Stimulated activated CD4-positive, alpha-beta T cell treated with anti-CD3 and anti-CD28 coated beads, Interleukin-1b, Interleukin-23, amount 100 ng/mL, for 1 hour (primary cell): ENCODE measurements at places on chromosomes 5 and 9.

GRCh38 chr5:114789773-114790402 is 379.8 kb downstream of the TRIM36 start:
- no peak for DNase-seq

DNA sequence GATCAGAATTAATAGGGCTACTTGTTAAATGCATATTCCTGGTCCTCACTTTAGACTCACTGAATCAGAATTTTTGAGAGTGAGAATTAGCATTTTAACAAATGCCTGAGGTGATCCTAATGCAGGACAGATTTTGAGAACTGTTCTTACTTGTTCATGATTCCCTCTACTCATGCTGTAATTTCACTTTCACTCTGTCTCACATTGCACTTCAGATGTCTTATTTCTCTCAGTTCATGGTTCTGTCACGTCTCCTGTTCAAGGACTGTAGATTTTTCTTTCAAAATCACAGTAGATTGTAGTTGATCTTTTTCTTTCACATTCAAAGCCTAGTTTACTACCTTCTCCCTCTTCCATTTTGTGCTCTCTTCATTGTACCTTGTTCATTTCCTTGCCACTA is 54.3 kb downstream of the ADGRV1 start:
- DNase-seq, result no peak

DNA sequence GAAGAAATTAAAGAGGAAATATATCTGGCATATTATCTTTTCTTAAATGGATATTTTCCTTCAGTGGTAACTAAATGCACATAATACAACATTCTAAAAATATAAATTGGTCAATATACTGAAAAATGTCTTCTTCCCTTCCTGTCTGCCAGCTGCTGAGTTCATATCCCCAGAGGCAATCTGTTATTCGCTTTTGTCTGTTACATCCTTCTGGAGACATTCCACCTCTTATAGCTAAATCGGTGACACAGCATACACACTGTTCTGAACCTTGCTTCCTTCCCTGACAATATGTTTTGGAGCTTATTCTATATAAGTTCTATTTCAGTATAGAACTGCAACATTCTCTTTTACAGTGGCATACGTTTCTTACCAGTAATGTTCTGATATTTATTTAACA is 147.8 kb downstream of the TENT4A start:
- no peak for DNase-seq

GRCh38 chr5:26727916-26728315 is 310.5 kb downstream of the CDH9 start:
- no peak for DNase-seq

DNA sequence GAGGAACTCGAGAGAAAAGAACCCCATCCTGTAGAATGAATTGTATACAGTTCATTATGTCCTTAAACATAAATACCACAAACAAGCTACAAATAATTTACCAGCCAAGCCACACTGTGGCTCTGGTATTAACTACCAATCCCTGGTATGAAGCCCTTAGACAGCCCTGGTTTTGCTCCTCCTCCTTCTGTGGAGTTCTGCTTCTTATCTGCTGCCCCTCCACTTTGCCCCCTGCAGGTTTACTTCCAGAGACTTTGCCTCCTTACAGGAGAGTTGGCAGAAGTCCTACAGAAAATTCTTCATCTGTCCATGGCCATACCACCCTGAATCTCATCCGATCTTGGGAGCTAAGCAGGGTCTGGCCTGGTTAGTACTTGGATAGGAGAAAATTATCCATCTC is 219.8 kb downstream of the ACTL7B start:
- no peak for DNase-seq

GRCh38 chr5:134005417-134006061 is 764 bp upstream of the VDAC1 start:
- no peak for DNase-seq

DNA sequence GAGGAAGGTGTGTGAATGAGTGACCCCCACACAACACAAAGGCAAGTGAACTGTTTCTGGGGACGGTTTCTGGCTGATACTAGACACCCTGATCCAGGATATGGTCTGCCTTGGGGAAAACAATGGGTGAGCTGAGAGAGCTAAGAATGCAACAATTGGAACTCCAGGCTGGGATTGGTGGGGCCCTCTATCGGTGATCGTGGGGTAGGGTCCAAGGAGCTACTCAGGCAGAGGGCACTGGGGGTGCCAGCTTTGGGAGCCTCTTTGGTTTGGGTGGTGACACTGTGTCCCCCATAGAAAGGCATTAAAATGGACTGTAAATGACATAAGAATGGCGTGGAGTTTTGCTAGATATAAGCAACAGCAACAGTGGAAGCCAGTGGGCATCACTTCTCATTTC is 439.1 kb downstream of the DMAC1 start:
- DNase-seq, result no peak

DNA sequence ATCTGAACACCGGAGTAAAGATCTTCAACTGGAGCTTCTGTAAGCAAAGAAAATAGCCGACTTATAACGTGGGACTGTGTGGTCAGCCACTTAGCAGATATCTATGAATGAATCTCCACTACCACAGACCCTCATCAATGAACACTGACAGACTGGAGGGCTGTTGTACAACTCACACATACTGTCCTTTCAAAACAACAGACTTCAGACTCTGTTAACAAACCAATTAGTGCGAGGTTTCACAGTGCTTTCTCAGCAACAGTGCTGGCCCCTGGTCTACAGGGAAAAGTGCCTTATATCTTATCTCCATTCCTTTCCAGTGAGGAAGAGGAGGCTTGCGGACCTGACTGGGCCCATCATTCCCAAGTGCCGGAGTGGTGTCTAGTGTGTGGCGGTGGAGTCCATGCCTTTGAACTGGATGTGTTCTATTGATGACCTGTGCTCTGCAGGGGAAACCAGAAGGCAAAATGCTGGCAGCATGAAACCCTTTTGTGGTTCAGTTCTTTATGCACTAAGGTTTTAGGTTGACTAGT is 33.8 kb downstream of the TSTD2 start:
- no peak for DNase-seq

DNA sequence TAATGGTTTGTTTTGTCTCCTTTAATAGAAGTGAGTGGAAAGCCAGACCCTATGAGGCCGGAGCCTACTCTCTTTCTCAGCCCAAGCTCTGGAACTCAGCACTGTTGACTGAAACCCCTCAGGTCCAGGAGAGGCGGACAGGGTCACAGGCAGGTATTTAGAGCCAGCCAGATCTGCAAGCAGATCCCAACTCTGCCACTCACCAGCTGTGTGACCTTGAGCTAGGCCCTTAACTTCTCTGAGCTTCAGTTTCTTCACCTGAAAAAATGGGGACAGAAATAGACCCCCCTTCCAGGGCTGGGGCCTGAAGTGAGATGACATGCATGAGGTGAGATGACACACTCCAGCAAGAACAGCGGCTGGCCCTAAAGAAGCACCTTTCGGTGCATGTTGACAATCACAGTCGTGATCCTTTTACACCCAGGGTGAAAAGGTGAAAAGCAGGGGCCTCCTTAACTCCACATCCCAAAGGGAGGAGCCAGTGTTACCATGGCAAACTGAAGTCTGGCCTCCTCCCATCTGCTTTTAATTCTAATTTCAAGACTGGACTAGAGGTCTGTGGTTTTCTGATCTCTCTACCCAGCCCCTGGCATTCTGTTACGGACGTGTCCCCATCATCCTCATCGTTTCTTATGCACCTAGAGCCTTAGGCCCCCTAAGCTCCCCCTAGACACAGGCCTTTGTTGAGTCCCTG is 27.2 kb downstream of the MORN5 start:
- no peak for DNase-seq

DNA sequence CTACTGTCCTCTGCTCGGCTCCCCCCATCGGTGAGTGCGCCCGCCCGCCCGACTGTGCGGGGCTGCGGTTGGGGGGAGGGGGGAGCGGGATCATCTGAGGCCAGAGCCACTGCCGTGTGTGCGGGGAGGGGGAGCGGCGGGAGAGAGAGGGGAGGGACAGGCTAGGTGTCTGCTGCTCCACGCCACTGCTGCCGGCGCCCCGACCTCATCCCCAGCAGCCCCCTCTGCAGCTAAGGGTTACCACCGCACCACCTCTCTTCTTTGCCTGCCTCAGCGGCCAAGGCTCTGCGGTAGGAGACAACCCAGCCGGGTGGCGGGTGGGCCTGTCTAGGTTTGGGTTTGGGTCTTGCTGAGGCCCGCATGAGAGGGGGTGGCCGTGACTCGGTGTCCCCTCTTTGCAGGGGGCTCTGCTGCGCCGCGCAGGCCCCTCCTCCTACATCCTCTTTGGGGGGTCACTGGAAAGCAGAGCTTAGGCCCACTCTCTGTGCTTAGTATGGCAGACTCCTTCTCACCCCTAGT is 670 bp upstream of the PURA start:
- no peak for DNase-seq

- DNase-seq, result no peak
Measured at GRCh38 chr9:127856729-127857116, 2.3 kb upstream of the ENG start.

DNA sequence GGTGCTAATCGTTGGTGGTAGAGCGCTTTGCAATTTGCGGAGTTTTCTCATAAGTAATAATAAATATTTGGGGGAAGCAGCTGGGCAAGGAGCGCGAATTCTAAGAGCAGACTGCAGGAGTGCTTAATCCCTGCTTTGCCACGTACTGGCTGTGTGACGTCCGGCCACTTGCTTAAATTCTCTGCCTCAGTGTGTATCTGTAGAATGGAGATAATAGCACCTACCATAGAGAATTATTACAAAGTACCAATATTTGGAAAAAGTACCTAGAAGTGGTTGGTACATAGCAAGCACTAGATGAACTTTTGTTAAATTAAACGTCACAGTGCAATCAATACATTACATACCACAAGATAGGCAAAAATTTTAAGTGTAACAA is 598 bp upstream of the TMED7 start:
- DNase-seq, result no peak

- DNase-seq, result no peak
Measured at GRCh38 chr9:72477930-72478518, 43.4 kb upstream of the TMC1 start.

- no peak for DNase-seq
Measured at GRCh38 chr5:127254729-127255284, 35.8 kb upstream of the MEGF10 start.

DNA sequence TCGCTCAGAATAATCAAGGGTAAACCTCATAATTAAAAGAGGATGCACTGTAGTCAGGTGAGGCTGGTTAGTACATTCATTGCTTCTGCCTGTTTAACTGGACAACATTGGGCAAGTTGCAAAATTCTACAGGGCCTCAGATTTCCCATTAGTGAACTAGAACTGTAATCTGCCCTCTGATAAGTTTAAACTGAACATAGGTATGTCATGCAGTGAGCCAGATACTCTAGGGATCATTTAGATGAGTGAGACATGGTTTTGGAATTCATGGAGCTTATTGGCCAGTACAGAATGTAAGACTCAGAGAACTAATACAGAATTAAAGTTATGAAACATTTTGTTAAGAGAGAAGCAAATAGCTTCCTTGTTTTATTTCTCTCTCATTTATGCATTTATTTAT is 35.9 kb downstream of the RNF44 start:
- no peak for DNase-seq

GRCh38 chr5:72109625-72110024 is 2.4 kb downstream of the MAP1B start:
- DNase-seq, result no peak

DNA sequence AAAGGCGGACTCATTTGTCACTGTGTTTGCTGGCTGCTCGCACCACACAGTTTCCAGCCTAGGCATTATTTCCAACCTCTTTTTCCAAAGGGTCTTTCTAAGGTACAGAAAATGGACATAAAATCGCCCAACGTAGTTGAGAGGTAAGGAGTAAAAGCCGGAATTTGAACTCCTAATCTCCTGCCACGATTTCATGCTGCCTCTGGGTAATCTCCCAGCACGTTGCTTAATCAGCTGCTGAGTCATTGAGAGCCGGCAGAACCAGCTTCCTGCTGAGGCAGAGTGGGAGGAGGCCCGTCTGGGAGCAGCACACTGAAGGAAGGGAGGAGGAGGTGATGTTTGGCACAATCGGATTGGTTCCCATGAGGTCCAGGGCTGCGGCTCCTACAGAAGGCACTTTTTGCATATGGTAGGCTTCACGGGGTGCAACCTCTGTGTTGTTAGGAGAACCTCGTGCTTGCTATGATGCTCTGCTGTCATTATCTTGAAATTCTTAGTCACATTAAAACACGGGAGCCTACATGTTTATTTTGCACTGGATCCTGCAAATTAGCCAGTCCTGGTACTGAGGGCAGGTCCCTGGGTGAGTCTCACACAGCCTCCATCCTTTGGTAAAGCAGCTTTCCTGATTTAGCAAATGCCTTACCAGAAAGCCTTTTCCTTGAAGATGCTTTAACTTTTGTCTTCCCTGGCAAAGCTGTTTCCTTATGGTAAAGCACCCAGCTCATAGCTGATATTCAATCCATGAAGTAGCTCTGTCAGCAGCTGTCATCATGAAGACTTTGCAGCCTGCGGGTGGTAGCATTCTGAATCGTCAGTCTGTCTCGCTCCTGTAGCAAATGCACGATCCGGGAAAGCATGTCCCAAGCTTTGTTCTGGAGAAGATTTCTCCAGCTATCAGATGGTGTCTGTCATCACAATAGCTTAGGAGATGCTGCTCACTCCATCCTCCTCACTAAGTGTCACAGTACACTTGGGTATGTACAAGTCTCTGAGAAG is 191.6 kb upstream of the MSX2 start:
- no peak for DNase-seq

DNA sequence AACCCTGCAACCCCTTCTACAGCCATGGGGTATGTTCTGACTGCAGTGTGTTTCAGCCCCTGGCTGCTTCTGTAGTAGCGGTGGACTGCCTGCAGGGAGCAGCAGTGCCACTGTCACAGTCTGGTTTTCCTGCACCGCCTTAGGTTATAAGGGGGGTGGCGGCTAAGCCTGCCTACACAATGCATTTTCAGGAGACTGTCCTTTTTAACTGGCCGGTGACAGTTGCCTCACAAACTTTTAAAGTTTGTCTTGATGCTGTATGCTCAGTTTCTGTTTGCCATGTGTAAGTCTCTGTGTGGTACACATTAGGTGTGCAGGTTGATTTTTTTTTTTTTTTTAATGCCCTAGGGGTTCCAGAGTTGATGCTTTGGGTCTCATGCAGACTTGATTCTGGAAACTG is 53.0 kb downstream of the NUP214 start:
- peak; percentile 47 for DNase-seq

GRCh38 chr5:108148715-108149139 is 233.2 kb downstream of the FBXL17 start:
- DNase-seq, result no peak

DNA sequence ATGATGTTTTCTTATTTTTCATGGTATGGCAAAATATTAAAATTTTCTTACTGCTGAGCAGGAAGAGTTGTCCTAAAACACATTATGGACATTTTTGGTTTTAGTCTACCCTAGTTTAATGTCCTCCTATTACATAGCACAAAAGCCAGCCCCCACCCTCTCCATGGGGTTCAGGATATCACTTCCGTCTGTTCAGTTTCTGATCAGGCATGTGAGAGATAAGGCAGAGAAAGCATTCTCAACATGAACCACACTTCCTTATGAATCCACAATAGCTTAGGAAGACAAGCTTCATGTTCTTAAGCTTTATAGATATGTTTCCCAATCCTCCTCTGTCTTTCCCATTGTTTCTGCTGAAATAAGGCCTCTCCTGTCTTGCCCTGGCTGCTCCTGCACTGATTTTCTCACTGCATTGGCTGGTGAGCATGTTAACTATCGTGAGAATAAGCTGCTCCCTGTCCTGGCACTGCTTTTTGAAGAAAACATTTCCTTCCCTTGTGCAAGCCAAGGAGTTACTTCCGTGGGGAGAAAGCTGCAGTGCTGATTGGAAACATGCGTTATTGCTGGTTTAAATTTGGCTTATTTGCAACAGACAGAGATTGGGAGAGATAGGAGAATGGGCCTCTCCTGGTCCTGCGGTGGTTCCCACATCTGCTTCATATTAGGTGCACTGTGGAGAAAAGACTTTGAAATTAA is 260.3 kb upstream of the RPS23 start:
- no peak for DNase-seq

GRCh38 chr5:113218200-113218599 is 216.6 kb downstream of the TSSK1B start:
- DNase-seq, result no peak
